ENCODE measurements at places on chromosomes 4 and X.

DNA sequence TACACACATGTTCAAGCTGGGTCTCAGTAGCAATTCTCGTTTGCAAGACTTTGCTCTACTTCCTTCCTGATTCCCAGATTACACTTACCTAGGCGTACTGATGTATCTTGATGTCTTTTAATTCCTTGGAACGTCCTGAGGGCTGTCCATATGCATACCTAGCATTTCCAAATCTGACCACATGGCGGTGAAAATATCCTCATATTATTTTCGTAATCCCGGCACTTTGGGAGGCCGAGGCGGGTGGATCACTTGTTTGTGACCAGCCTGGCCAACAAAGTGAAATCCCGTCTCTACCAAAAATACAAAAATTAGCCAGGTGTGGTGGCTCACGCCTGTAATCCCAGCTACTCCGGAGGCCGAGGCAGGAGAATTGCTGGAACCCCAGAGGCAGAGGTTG is 1786.3 kb upstream of the TENM3 start:
- DNase-seq: no peak

DNA sequence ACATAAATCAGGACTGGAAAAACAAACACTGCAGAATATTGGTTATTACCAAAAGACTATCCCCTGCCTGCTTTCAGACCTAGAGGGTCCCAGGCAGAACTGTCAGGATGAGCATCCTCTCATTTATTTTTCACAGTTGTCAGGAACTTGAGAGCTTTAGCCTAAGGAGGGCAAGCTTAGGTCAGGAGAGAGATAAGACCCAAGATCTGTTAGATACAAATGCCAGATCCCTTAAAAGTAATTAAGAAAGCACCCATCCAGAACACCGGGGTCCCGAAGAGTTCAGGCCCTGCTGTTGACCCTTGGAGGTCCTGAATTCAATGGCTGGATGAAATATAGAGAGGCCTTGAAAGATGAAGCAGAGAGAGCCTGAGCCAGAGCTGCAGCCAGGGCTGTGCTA is 5.9 kb upstream of the MAGEB3 start:
- no peak for DNase-seq

GRCh38 chr4:111230265-111230664 is 607.4 kb upstream of the PITX2 start:
- peak; percentile 16 for DNase-seq

GRCh38 chr4:70802928-70803580 is 36.6 kb downstream of the GRSF1 start:
- DNase-seq: no peak

- no peak for DNase-seq
Measured at GRCh38 chr4:185086053-185086452, 57.0 kb upstream of the SLC25A4 start.

DNA sequence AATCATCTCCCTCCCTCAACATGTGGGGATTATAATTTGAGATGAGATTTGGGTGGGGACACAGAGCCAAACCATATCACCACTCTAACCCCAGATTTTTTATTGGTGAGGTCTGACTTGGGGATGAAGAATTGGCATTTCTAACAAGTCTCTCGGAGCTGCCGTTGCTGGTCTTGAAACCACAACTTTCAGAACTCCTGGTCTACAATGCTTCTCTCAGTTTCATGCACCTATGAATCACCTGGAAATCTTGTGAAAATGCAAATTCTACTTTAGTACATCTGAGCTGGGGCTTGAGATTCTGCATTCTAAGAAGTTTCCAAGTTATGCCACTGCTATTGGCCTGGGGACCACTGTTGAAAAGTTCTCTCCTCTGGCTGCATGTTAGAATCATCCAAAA is 78.6 kb downstream of the PALLD start:
- DNase-seq: no peak

- no peak for DNase-seq
Measured at GRCh38 chr4:127080141-127080540, 552.6 kb upstream of the INTU start.

- no peak for DNase-seq
Measured at GRCh38 chrX:15127010-15127409, 142.9 kb downstream of the ASB9 start.

GRCh38 chrX:142256935-142257334 is 51.8 kb upstream of the MAGEC2 start:
- no peak for DNase-seq

- no peak for DNase-seq
Measured at GRCh38 chr4:80790152-80790551, 240.4 kb upstream of the BMP3 start.

DNA sequence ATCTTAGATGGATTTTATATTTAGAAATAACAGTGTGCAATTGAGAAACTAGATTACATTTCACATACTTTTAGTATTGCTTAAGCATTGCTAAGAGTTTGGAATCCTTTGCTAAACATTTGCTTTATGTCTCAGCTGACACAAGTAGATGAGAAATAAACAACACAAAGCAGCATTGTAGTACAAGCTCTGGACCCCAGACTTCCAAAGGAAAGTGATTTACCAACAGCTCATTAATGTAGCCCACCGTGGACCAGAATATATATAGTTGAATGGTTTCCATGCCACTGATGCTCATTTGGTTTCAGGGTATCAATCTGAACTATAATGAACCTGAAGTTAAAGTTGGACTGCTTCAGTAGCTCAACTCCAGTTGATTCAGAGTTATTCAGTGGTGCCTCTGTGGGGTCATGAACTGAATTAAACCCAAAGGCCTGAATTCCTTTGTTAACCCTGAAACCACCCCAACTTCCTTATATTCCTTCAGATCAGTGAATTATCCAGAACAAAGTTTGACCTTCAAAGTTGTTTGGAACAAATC is 132.1 kb upstream of the NEIL3 start:
- no peak for DNase-seq

DNA sequence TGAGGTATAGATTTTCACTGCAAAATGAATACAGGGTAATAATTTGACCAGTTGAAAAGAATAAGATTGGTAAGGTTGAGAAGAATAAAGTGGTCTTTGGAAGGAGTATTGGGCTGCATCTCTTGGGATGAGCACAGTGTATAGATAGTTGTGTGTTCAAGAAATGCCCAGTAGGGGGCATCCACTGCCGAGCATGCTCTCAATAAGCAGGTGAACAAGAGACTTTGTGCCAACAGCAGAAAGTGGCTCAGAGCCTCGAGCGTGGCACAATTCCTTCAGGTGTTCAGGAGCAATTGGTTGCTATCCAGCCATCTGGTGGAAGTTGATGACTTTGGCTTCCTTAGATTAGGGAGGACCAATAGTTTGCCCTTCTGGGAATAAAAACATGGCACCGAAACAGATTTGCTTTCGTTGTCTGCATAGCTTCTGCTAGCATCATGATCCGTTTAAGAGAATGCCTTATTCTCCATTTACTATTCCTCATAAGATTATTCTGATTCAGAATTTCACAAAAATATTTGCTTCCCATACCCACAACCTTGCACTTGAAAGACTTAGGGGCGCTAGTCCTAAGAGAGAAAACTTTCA is 258.1 kb upstream of the NEIL3 start:
- no peak for DNase-seq

DNA sequence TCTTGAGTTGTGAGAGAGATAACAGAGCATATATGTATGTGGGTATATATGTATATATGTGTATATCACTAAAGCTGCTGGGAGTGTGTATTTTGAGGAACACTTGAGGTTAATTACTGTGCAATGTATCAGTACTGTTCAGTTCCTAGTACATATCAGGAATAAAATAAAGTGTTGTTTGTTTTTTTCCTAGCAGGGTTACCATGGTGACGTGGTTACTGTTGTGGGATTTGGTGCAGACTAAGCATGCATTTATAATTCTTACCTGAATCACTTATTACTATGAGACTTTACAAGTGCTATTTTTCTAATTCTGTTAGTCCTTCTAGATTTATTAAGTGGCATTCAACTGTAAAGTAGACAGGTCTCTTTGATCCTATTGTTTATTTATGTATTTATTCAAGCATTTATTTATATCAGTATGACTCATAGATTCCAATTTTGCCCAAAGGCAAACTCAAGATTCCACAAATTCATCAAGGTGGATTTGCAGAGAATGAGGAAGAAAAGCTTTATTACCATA is 26.9 kb upstream of the BEX4 start:
- DNase-seq: peak; percentile 19

DNA sequence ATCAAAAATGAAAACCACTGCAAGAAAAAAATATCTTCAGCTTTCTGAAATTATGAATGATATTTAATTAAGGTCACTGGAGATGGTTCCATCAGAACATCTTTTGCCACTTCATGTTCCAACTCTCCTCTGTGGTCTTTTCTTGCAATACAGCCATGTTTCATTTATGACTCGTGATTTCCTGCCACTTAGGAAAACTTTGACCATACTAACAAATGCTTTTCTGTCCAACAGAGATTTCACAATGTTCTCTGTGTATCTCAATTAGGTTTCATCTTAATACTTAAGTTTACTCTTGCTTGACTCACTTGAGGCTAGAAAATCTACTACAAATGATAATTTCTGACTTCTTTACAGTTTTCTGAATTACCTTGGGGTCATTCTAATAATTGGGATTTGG is 330.9 kb downstream of the CXXC4 start:
- no peak for DNase-seq

- DNase-seq: peak; percentile 49
Measured at GRCh38 chrX:69093960-69094871, 71.0 kb downstream of the PJA1 start.

DNA sequence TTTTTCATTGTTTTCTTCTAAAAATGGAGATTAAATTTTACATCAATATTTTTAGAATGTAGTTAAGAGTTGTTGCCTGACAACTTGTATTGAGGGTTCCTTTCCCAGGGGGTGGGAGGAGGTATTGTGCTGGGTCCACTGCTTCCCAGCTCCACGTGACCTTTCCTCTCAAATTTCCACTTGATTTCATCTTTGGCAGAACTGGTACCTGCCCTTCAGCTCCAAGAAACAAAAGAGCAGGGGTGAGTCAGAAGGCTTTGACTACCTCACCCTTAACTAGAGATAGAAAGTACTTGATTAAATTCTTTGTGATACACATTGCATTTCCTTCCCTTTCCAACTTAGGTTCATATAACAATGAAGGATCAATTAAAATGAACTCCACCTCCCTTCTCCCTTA is 19.7 kb downstream of the TRIM2 start:
- DNase-seq: no peak

GRCh38 chr4:140839406-140839805 is 83.2 kb upstream of the TBC1D9 start:
- no peak for DNase-seq

GRCh38 chr4:113524096-113524495 is 237.4 kb downstream of the CAMK2D start:
- no peak for DNase-seq

DNA sequence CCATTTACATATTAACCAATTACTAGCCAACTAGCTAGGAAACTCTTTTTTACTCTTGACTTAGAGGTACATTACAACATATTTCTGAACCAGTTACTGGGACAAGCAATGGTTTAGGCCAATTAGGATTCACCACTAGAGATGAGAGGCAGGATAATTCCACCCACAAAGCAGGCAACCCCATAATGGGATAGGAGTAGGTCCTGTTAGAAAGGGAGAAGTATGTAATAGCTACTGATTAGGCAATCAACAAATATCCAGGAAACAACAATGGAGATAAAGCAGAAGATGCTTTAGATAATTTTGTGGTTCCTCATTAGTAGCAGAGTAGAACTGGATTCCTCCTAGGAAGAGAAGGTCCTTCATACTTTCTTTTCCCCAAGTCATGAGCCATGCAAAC is 173.8 kb upstream of the GLRA2 start:
- no peak for DNase-seq

DNA sequence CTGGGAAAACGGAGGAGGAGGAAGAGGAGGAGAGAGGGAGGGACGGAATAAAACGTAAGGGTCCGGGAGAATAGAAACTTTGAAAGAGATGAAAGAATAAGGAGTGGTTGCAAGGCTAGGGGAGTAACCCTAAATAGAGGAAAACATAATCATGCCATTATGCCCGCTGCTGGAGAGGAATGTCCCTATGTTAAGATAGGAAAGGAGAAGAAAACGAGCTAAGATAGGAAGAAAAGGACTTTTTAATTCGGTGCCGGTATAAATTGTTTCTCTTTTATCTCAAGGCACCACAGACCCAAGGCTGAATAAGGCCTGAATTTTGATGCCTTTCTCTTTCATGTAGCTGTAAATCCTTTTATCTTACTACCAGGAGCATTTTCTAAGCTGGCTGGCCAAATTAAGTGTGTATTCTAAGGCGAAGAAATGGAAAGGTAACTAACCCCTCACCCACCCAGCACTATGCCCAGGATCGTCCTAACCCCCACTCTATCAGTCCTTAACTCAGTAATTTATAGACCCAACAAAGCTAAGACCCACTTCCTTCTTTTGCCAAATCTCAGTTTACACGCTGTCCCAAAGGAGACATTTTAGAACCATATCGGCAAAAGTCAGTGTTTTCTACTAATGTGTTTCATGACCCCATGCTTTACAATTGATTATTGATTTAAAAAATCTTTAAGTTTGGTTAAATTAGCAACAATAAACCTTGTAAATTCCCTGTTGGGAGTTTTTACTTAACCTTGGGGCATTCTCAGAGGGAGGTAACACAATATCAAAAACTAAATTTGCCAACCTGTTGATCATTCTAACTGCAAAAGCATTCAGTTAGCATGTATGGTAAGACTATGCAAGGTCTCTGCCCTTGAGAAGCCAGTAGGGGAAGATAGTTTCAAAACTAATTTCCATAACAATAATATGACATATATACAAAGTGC is 1.1 kb upstream of the CUL4B start:
- peak; percentile 1 for DNase-seq

- DNase-seq: no peak
Measured at GRCh38 chrX:17679820-17680219, 57.5 kb upstream of the SCML1 start.

GRCh38 chrX:23879380-23880090 is 28.2 kb downstream of the APOO start:
- DNase-seq: no peak

GRCh38 chrX:134000260-134001245 is 15.2 kb upstream of the GPC3 start:
- no peak for DNase-seq

DNA sequence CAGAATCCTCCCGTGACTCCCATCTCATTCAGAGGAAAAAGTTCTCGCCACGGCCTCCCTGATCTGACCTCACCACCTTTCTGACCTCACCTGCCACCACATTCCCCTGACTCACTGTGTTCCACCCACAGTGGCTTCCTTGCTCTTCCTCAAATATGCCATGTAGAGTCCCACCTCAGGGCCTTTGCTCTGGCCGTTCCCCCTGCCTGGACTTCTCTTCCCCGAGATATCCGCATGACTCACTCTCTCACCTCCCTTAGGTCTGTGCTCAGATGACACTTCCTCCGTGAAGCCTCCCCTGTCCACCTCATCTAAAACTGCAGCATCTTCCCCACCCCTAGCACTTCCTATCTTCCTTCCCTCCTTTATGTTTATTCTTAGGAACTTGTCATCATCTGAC is 7.2 kb upstream of the TSPYL2 start:
- DNase-seq: no peak

- no peak for DNase-seq
Measured at GRCh38 chrX:114583646-114584374, at the start of gene HTR2C. HTR2C (plus strand) TSS chrX:114584086; CDS start chrX:114726937, 142,851 bp downstream.

DNA sequence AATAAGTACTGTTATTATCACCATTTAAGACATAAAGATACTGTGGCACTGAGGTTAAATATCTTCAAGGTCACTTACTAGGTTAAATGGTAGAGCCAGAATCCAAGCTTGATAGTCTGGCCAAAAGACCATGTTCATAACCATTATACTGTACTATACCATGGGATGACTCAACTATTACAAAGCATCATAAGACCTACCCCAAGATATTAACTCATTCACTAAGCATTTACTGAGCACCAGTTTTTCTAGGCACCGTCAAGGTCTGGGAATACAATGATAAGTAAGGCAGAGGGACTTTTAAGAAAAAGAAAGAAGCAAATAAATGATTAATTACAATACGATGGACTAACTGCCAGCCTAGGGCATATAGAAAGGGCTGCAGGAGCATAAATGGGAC is 95.5 kb upstream of the KCTD8 start:
- no peak for DNase-seq

Measured in myocyte (in vitro differentiated cells).